ENCODE measurements at places on chromosomes 16 and 17.
A peak's percentile ranks its signal among the peaks of the same experiment; 100 is the strongest.

DNA sequence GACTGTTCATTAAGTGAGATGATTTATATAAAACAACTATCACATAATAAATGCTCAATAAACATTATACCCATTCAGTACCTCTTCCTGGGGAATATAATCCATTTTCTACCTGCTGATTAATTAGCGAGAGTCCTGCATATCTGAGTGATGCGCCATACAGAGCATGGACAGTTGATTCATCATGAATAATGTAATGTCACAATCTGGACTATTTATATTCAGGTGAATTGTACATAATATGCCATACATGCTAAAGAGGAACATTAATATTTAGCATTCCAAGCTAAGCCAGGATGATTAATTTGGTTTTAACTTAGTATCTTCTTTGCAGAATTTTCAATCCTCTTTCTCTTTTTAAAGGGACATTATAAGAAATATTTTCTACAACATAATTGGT is 362.0 kb upstream of the XYLT1 start:
- DNase-seq: no peak

DNA sequence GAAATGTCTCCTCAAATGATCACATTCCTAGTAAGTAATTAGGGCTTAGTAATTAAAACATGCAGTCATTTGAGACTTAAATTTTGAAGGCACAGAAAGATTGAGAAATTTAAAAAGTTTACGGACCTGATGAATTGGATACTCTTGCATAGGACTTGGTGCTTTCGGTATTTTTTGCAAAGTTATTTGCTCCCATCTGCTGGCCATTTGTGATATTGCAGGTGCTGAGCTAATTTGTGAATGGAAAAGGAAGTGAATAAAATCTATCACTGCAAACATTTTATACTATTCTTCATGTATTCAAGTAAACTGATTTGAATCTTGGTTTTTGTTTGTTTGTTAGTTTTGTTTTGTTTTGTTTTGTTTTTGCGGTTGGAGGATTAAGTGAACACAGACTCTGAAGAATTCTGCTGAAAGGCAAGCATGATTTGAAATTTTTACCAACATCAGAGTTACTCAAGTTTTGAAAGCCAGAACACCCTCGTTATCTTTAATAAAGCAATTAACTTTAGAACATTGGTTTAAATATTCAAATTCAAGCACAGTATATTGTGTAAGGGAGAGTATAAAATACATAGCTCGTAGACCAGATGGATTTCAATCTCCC is 689.5 kb upstream of the RBFOX1 start:
- DNase-seq: peak; percentile 66

GRCh38 chr17:72812823-72813222 is 279.7 kb downstream of the SLC39A11 start:
- DNase-seq: no peak

GRCh38 chr17:72795941-72796340 is 296.5 kb downstream of the SLC39A11 start:
- no peak for DNase-seq

DNA sequence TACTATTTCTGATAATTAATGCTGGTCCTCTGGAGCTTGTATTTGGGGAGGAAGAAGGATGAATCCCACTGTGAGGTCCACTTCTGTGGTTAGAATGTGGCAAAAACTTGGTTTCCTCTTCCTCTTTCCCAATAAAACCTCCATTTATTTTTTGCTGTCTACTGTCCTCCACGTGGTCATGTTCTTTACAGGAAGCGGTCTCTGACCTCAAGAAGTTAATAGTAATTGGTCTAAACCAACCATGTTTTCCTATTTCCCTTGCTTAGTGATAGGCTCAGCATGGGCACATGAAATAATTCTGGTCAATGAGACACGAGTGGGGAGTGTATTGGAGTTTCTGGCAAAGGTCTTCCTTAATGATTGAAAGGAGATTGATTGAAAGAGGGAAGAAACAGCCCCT is 33.9 kb downstream of the CHP2 start:
- DNase-seq: no peak

DNA sequence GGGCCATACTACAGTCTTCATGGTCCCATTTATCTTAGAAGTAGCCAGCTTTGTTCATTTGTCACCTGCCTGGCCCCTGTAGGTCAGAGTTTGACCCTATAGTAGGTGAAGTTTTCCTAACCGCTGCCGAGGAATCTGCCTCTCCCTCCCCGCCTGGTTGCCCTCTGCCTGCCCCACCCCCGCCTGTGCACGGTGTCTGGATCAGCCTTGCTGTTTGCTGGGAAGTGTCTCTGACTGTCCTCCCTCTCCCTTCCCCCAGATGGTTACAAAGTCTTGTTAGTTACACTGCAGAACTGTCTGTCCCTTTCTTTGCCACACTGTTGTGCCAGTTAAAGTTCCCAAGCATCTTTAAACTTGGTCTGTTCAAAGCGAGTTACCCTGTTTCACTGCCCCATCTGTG is 5.7 kb downstream of the UBFD1 start:
- no peak for DNase-seq

GRCh38 chr16:14373896-14374295 is 256.2 kb downstream of the PARN start:
- DNase-seq: no peak

- no peak for DNase-seq
Observed at GRCh38 chr17:50538549-50539410, 6.2 kb downstream of the EPN3 start.

- no peak for DNase-seq
Observed at GRCh38 chr17:6355196-6355595, 79.7 kb downstream of the AIPL1 start.

GRCh38 chr17:19384723-19385391 is 2.1 kb downstream of the MFAP4 start:
- no peak for DNase-seq

DNA sequence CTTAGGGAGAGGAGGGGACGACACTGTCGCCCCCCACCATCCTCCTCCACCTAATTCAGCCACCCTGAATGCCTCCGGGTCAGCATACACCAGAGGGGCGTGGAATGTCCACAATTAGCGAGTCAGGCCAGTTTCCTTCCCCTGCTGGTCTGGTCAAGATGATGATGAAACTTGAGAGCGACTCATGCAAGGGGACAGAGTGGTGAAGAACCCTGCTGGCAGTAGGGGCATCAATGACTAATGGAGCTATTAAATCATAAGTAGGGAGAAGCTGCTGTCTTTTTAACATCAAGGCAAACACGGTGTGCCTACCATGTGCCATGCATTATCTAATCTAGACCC is 7.2 kb downstream of the SPACA3 start:
- DNase-seq: no peak

DNA sequence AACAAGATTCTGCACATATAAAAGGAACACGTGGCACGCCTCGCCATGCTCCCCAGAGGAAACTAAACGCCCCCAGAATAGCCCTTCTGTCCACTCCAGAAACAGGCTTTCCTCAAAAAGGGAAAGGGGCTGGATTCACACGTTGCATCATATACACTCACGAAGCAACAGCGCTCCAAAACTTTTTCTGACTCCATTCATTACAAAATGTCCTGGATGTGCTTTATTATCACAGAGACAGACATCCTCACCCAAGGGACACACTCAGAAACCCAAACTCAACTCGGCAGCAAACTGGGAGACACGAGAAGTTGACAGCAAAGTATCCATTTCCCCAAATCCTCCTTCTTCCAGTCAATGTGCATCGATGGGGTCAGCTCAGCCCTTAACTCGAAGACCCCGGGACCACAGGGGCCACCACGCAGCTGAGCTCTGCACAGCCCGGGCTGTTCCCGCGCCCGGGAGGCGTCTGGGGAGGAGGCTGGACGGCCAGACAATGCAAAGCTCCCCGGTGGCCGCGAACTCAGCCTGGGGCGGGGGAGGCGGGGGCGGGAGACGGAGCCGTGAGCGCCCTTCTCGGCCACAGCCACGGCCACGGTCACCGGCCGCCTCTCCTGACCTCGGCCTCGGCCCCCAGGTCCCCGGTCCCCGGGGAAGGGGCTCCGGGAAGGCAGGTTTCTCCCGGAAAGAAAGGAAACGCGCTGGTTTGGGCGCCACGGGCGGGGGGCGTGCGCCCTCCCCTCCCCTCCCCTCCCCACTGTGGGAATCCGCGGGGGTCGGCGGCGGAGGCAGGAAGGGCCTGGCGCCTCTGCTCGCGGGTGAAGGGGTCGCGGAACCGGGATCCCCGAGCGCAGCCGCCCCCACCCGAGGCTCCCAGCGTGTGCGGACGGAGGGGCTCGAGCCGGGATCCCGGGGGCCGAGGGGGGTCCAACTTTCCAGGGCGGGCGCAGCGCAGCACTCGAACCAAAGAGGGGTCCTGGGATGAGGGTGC is 1.2 kb downstream of the NXN start:
- DNase-seq: peak; percentile 56

DNA sequence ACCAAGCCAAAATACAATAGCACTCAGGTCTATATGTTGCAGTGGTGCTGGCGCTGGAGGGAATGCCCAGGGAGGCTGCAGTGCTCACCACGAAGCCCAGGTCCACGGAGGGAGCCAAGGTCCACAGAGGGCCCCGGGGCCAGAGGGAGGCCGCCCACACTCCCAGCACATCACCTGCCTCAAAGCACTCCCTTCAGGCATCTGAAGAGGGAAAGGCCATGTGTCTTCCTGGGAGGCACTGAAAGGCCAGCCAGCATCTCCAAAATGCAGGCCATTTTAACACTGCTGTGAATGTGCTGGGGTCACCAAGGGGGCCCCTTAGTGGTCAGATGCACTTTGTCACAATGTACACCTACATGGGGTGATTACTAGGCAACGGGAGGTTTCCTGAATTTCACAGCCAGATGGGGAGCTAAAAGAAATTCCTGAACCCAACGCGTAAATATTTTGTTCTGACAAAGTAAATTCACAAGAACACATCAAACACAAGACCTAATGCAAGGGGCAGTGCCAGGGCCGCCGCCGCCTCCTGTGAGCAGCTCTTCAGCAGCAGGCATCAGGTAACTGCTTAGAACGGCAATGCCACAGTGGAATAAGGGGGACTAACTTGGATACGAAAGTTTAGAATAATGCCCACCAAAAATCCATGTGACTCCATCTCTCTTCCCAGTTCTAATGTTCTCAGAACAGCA is 42.8 kb downstream of the USP22 start:
- DNase-seq: no peak

DNA sequence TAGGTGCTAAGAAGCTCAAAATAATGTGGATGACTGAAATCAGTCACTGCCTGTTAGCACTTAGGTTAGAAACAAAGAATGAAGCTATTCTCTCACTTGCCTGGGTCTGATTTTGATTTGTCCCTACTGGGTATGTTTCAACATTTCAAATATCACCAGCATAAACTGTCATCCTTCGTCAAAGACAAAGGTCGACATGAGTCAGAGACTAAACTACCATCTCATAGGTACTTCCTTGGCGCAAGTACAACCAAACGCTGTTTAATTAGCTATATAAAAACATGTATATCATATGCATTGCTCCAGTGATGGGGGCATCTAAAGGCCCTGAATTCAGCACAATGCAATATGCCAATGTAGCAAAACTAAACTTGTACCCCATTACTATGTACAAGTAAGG is 4.0 kb downstream of the AKTIP start:
- DNase-seq: no peak

DNA sequence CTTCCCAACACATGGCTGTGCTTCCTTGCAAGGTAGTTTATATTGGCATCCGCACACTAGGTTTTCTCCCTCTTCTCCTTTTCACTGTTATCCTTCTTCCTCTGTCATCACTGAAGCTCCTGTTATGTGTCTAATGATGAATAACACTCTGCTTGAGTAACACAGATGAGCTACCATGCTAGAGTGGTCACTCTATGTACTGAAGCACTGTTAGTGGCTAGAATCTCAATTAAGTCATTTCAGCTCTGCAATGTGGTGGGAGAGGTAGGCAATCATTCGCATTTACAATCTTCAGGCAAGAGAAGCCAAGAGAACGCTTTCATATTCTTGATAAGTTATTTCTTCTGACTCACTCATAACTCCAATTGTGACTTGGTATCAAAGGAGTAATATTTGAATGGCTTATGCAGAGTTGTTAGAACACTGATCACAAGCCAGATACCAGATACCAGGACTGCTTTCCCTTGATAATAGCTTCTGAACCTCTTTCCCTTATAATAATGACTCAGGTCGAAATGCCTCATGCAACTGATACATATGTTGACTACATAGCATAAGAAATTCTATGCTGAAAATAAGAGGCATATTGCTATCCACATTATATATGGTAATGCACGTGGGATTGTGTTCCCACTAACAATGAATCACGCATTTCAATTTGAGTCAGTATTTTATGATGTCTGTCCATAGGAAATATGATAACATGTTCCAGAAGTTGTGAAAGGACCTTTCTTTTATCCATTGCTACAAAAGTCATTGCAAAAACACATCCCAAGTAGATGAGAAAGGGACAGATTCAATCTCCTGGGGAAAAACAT is 158.0 kb upstream of the HS3ST3A1 start:
- DNase-seq: no peak

GRCh38 chr16:50742576-50743200 is 802 bp downstream of the CYLD start:
- DNase-seq: peak; percentile 17

GRCh38 chr16:50624449-50624970 is 56.6 kb downstream of the SNX20 start:
- no peak for DNase-seq

GRCh38 chr17:62866471-62866870 is 58.4 kb upstream of the MARCHF10 start:
- no peak for DNase-seq

DNA sequence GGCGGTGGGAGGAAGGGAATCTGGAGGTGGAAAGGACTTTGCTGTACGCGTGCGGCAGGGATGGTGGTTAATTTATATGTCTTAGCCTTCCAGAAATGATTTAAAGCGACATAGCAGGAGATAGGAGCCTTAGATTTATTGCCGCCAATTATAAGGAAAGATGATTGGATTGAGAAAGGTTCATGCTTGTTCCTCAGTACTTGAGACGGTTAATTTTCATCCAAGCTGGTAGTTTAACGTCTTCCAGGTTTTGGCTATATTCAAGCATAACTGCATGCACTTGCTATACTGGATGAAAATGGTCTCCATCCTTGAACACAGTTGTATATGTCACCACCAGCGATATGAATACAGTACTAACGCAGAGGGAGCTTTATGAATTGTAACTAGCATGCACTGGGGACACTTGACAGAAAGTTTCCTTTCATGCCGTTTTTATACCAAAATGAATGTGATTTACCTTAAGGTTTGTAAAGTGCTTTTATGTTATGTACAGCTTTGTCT is 610 bp upstream of the PEX12 start:
- DNase-seq: no peak
